ENCODE measurements at places on chromosomes 4 and X.

DNA sequence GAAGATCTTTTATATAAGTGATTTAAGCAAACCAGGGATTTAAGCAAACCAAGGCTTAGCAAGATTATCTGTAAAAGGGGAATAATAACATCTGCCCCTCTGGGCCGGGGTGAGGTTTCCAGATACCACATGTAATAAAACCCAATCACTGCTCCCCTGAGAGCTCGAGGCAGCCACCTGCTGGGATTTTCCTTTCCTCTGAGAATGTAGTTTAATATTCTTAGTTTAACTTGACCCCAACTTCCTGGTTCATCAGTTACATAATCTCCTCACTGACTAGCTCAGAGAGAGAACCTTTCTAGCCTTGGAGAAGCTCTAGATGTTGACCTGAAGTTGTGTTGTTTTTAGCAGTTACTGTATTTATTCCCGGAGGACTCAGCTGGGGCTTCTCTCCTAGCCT, 322.4 kb downstream of the ARHGAP10 start:
- DNase-seq, result no peak

GRCh38 chr4:99800332-99801004, 16.2 kb upstream of the DAPP1 start:
- DNase-seq, result no peak

GRCh38 chr4:41882625-41883347, 52.4 kb upstream of the TMEM33 start:
- DNase-seq, result no peak

DNA sequence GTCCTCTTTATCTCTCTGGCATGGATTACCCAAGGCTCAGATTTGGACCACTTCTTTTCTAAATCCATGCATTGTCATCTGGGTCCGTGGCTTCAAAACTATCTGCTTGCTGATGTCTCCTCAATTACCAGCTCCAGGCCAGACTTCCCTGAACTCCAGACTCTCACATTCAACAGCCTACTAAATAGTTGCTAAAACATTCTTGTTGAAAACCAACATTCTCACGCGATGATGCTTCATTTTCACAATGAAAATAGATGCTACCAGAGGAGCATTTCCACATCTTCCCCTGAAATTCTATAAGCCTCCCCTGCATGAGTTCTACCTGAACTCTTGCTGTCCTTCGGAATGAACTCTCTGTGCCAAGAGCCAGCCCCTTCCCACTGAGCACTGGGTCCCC, 5.2 kb upstream of the TLR6 start:
- no peak for DNase-seq

- DNase-seq, result no peak
Observed at GRCh38 chrX:147228153-147228552, 413.6 kb upstream of the CXorf51A start.

- DNase-seq, result no peak
Observed at GRCh38 chr4:148420397-148420796, 21.8 kb downstream of the NR3C2 start.

DNA sequence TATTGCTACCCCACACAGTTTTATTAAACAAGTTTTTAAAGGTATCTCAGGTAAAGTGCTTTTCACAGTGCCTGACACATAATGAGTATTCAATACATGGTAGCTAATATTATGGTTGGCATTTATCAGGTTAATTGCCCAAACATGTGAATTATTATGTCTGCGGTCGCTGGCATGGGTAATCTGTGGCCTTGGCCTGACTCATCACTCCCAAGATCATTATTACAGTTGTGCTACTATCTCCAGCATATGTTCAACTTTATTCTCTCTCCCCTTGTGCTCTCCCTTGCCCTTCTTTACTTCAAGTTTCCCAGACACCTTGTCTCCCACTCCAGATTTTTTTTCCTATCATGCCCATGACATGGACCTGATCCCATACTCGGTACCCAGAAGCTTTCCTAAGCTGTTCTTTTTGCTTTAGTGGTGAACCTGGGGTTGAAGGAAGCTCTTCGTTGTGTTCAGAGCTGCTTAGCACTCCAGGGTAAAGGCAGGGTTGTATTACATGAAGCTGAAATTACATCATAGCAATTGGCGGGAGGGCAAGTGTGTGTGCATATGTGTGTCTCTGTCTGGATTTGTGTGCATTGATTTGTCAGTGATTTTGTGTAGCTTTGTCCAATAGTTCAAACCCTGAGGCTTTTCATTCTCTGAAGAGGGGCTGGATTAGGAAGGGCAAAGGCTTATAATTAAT, 176.5 kb upstream of the NRK start:
- no peak for DNase-seq

DNA sequence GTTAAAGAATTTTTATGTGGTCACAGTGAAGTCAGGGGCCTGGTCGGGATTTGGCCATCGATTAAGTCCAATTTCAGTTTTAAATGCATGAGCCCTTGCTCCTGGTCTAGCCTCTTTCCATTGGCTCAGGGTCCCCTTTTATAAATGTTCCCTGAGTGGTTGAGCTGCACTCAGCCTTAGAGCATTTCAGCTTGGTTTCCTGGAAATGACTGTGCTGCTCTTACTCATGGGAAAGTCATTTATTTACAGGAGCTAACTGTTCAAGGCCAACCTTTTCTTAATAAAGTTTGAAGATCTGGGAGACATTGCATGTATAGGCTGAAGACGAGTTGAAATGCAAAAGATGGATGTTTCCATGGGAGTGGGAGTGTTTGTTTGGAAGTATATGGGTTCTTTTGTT, 98.8 kb upstream of the CLNK start:
- DNase-seq, result no peak

GRCh38 chr4:11669156-11669555, 240.5 kb upstream of the HS3ST1 start:
- DNase-seq, result no peak

GRCh38 chrX:149497626-149498025, 7.5 kb downstream of the IDS start:
- peak; percentile 43 for DNase-seq

GRCh38 chrX:140172401-140172800, 207.1 kb upstream of the CXorf66 start:
- DNase-seq, result no peak
